ENCODE measurements at places on chromosomes 4 and X.

DNA sequence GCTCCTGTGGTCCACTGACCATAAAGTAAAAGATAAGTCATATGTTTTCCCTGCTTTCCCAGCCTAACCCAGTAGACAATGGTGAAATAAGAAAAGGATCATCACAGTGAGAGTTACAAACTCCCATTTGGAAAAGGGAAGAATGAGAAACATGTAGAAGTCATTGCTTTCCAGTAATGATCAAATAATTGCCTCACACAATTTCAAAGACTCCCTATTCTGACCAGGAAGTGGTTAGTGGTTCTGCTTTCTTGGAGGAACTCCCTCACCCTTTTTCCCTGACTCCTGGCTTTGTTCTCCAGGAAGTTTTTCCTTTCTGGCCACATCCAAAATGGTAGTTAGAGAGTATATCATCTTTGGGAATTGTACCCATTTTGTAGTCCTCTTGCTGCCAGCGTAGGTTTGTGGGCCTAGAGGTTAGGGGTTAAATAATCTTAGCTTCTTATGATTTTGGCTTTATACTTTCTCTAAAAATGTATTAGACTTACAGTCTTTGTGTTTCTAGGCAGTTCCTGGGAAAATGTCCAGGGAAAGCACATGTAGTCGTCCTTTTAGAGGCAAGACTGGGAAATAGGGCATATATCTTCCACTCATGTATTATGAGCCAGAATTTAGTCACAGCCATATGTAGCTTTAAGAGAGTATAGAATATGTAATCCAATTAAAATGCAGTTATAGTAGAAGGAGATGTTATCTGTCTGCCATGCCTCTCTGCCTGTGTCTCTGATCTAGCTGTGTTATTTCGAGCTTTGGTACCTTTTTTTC, 10.5 kb downstream of the VAMP7 start:
- no peak for DNase-seq

GRCh38 chrX:149567621-149568417, 18.1 kb upstream of the HSFX3 start:
- DNase-seq, result no peak

- no peak for DNase-seq
Observed at GRCh38 chr4:101850698-101851097, 60.2 kb downstream of the BANK1 start.

DNA sequence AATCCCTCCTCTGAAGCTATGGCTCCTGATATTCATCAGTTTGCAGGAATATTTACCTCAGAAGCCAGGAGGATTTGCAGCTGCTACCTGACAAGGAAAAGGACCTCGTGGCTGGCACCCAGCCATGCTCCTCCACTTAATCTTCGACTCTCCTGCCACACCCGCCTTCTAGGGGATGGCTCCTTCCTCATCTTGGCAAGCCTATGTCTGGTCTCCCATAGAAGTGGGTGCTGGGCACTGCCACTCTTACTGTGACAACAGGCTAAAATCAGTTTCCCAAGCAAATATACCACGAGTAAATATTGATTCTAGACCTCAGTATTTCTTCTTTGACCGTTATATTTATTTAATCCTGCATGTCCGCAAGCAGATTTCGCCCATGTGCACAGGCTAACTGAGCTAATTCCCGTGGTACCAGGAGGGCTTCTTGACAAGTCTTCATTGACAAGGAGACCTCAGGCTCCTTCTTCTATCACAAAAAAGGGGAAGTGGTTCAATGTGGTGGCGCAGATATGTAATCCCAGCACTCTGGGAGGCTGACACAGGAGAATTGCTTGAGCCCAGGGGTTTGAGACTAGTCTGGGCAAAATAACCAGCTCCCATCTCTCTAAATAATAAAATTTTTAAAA, 52.6 kb upstream of the DCTD start:
- no peak for DNase-seq

DNA sequence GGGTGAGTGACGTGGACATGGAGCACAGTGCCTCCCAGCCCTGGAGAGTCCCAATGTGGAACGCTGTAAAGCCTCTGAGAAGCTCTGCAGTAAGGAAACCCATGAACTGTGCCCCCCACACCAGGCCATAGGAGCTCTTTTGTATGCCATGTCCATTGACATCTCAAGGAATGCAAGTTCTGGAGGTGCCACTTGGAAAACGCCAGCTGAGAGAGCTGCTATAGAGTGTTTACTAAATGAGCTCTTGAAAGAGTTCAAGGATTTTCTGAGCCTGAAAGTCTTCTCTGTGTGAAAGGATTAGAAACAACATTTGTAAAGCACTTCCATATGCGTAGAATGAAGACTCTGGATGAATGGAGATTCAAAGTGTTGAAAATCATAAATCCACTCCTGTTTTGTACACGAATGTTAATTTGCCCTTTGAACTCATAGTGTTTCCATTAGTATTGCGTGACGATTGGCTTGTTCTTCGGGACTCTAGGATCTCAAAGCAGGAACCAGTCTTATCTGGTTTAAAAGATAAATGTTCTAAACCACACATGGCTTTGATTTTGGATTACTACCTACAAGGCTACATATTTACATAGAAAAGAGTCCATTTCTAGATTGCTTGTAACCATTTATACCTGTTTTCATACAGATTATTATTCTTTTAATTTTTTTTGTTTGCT, 41.8 kb upstream of the STOX2 start:
- DNase-seq, result no peak

DNA sequence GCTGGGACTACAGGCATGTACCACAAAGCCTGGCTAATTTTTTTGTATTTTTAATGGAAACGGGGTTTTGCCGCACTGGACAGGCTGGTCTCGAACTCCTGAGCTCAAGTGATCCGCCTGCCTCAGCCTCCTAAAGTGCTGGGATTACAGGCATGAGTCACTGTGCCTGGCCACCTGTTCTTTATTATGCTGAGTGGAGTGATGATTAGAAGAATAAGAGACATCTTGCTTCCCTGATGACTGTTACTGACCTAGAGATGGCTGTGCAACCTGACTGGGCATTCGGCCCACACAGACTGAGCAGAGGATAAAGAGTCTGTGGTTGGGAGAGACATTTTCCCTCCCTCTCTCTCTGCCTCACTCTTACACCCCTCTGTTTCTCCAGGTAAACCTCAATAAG, 56.7 kb downstream of the SPINK2 start:
- DNase-seq, result no peak

DNA sequence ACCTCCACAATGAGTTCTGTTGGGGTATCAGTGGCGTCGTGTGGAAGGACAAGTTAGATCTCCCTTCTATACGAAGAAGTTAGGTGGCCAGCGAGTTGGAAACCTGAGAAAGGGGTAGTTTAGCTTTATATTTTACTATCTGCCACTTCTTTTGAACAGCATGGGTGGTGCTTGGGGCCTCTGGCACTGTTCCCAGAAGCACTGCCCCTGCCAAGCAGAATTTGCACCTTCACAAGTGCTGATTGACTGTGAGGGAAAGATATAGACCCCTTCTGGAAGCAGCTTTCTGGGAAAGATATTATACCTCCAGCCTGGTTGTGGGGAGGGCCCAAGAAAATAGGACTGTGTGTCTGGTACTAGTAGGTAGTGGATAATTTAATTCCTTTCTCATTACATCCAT, 246.9 kb downstream of the FBXO8 start:
- no peak for DNase-seq

DNA sequence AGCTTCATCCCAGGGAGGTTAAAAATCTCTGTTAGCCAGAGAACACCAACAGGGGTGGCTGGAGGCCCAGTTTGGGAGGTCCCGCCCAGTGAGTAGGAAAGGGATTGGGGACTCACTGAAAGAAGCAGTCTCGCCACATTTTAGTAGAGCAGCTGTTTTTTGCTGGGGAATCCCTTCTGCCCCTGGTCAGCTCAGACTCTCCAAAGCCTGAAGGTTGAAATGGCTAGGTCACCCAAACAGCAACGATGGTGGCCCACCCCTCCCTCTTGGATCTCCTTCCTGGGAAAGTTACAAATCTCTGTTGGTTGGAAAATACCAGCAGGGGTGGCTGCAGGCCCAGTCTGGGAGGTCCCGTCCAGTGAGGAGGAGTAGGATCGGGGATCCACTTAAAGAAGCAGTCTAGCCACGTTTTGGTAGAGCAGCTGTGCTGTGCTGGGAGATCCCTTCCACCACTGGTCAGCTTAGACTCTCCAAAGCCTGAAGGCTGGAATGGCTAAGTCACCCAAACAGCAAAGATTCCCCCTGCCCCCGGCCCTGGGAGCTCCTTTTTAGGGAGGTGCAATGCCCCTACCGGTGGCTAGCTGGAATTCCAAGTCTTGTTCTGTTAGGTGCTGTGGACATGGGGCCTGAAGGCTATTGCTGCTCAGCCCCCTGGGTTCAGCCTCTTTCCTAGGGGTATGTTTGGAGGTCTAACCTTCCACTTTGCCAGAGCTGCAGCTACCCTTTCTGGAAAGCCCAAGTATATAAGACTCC, 40.0 kb upstream of the TEX13A start:
- no peak for DNase-seq

DNA sequence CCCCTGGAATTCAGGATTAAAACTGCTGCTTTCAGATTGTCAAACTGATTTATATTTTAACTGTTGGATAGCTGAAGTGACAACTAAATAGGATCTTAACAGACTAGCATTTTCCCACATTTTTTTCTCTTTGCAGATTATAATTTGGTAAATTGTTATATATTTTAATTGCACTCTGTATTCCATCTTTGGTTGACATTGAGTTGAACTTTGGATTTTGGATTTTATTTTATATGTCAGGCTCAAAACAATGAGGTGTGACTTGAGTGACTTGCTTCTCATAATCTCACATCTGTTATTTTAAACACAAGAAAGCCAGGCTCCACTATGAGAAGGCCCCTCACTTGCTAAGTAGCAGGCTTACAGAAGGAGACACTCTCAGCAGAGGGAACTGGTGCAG, 38.1 kb downstream of the NAA11 start:
- DNase-seq, result no peak

- DNase-seq, result no peak
Observed at GRCh38 chrX:50853399-50853798, 39.4 kb upstream of the SHROOM4 start.

- DNase-seq, result no peak
Observed at GRCh38 chr4:184450045-184450444, 24.3 kb downstream of the IRF2 start.

DNA sequence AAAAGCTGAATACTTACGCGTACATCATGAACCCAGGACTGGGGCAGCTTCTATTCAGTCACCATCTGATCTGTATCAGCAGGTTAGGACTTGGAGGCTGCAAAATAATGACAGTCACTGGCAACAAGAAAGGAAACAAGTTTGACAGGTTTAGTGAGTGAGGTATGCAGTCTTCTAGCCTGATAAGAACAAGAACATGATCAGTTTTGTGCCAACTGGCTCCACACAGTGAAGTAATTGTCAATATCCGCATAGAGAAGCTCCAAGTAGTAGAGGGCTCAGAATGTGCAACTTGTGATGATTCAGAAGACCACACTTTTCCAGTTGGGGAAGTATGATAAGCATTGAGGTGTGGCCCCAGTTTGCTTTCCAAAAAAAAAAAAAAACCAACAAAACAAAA, at the start of gene TMPRSS11F:
Gene TMPRSS11F (minus strand): TSS at position 77 of the 400 bp plus-strand sequence. CDS start 49 bp downstream, at position 28.
- no peak for DNase-seq

- no peak for DNase-seq
Observed at GRCh38 chrX:41066391-41066790, 18.9 kb upstream of the USP9X start.

DNA sequence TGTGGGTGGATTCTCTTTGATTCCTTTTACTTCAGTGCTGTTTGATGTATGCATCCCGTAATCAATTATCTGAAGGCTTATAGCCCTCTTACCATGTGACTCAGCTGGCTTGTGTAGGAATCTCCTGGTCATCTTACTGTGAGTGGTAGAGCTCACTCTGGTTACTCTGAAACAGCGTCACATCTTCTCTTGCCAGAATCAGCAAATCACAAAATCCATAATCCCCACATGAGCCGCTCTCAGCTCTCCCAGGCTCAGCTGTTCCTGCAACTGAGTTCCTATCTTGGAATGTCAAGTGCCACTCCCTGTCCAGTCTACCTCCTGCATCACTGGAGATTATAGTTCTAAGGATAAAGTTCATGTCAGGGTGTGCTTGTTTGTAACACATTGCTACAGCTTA, 278.0 kb downstream of the FBXO8 start:
- no peak for DNase-seq

DNA sequence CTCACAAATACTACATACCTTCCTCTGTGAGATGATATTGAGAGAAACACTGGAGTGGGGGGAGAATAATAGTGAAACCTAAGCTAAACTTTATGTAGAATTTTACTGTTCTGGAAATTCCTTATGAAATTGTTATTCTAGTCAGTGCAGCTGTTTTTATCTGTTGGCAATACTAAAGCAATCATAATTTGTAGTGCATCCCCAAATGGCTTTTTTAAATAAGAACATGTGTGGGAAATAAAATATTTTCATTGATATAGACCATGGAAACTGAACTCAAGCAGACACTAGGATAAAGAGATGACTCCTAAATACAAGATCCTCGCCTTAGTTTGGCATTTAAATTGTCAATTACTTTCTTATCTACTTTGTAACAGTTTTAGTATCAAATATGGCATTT, 51.1 kb downstream of the SEC24D start:
- DNase-seq, result no peak

- DNase-seq, result no peak
Observed at GRCh38 chrX:108064001-108064400, 19.1 kb downstream of the VSIG1 start.

- no peak for DNase-seq
Observed at GRCh38 chr4:37388681-37389365, 144.3 kb downstream of the NWD2 start.

DNA sequence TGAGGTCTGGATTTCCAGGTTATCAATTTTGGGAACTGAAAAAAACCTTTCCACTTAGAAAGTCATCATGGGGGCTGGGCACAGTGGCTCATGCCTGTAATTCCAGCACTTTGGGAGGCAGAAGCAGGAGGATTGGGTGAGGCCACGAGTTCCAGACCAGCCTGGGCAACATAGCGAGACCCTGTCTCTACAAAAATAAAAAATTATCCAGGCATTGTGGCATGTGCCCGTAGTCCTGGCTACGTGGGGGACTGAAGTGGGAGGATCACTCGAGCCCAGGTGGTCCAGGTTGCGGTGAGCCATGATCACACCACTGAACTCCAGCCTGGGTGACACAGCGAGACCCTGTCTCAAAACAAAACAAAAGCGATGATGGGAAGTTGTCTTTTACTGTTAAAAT, 7.9 kb downstream of the TENM3 start:
- no peak for DNase-seq

GRCh38 chr4:156596026-156596425, 375.6 kb downstream of the PDGFC start:
- no peak for DNase-seq

DNA sequence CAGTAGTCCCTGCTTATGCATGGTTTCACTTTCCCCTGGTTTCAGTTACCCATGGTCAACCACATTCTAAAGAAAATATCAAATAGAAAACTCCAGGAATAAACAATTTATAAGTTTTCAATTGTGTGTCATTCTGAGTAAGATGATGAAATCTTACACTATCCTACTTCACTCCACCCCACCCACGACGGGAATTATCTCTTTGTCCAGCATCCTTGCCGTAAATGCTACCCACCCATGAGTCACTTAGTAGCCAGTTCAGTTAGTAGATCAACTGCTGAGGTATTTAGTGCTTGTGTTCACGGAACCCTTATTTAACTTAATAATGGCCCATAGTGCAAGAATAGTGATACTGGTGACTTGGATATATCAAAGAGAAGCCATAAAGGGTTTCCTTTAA, 91.4 kb downstream of the KLHL13 start:
- no peak for DNase-seq

- DNase-seq, result no peak
Observed at GRCh38 chrX:8971116-8971515, 62.8 kb downstream of the FAM9B start.

- no peak for DNase-seq
Observed at GRCh38 chr4:112279882-112280315, 5.8 kb downstream of the TIFA start.

All from KG1 (cell line).